ENCODE measurements at places on chromosomes 5 and 9.
A peak's percentile ranks its signal among the peaks of the same experiment; 100 is the strongest.

GRCh38 chr5:19626211-19626610 is 361.8 kb downstream of the CDH18 start:
- DNase-seq, result no peak

- peak; percentile 3 for DNase-seq
Observed at GRCh38 chr5:28766565-28767158, 1728.3 kb upstream of the CDH9 start.

DNA sequence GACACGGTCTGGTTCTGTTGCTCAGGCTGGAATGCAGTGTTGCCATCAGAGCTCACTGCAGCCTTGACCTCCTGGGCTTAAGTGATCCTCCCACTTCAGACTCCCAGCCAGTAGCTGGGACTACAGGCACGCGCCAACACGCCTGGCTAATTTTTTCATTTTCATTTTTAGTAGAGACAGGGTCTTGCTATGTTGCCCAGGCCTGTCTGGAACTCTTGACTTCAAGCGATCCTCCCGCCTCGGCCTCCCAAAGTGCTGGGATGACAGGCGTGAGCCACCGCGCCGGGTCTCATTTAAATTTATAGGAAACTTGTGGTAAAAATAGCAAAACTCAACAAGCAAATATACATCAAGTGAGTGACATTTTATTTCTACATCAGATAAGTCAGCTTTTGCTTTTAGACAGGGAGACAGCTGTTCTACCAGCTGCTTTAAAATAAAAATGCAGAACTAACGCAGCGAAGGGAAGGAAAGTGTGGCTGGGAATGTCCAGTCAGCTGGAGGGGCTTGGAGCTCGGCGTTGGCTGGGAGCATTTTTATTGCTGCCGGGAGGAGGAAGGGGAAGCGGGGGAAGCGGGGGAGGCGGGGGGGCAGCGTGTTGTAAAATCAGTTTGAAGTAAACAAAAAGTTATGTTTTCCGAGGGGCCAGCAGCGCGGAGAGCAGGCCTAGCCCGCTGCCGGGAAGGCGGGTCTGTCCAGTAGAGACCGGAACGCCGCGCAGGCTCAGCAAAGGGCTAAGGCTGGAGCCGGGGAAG is 707 bp upstream of the ZFYVE16 start:
- peak; percentile 7 for DNase-seq

DNA sequence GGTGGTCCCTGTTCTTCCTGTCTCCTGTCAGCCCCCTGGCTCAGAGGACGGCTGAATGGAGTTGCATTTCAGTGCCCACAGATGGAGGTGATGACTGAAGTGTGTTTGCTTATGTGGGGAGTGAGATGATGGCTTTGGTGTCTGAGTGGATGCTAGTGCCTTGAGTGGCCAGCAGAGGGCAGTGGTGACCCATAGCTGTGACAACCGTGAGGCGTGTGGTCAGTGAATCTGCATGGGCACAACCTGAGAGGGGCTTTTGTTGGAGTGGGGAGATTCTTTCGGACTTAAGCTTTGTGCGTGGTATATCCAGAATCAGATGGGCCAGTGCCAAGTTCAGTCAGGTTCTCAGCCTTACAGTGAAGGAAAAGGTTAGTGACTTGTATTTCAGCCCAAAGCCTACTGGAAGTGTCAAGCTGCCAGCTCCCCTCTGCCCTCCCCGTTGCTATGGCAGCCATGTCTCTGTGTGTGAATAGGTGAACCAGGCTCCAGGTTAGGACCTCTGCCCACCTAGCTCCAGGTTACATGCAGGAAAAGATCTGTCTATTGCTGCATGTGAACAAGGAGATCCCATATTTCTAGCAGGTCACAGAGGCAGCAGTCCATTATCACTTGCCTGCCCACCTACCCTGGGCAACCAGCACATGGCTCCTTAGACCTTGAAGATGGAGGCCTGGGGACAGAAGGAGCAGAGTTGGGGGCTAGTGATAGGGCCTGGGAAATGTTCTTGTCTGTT is 14.7 kb upstream of the CXXC5 start:
- peak; percentile 60 for DNase-seq

- DNase-seq, result no peak
Observed at GRCh38 chr5:172591636-172592035, 49.4 kb upstream of the NEURL1B start.

- DNase-seq, result no peak
Observed at GRCh38 chr5:23446424-23446823, 61.0 kb upstream of the PRDM9 start.

- DNase-seq, result no peak
Observed at GRCh38 chr9:101167490-101168134, 139.1 kb downstream of the PLPPR1 start.

DNA sequence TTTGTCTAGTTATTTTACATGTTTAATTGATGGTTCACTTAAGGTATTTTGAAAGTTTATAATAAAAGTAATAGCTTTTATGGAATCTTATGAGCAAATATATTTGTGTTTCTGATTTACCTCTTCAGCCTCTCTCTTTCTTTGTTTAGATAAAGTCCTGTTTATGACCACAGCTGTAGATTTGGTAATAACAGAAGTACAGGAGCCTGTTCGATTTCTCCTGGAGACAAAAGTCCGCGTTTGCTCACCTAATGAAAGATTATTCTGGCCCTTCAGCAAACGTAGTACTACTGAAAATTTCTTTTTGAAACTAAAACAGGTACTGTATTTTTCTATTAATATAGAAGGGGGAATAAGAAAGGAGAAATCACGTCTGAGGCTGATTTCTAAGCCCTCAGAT is 35.0 kb upstream of the GPR21 start:
- DNase-seq, result no peak

DNA sequence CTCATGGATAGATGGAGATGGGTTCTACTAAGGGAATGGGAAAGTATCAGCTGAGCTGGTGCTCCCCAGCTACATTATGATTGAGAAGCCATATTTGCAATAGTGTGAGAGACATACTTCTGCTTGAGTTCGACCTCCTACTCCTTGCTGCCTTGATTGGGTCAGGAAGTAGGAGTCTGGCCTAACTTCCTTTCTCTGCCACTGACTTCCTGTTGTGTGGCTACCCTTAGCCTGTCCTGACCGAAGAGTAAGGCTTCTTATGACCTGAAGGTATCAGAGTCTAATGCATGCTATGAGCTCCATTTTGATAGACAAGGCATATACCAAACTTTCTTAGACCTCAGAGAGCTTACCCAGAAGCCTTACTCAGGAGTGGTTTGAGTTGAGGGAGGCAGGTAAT is 53.9 kb downstream of the OSTF1 start:
- DNase-seq, result no peak

GRCh38 chr5:99305045-99305580 is 376.3 kb upstream of the CHD1 start:
- no peak for DNase-seq

- DNase-seq, result no peak
Observed at GRCh38 chr5:44506561-44506960, 117.3 kb upstream of the FGF10 start.

- DNase-seq, result no peak
Observed at GRCh38 chr5:118392491-118392890, 595.9 kb downstream of the DTWD2 start.

DNA sequence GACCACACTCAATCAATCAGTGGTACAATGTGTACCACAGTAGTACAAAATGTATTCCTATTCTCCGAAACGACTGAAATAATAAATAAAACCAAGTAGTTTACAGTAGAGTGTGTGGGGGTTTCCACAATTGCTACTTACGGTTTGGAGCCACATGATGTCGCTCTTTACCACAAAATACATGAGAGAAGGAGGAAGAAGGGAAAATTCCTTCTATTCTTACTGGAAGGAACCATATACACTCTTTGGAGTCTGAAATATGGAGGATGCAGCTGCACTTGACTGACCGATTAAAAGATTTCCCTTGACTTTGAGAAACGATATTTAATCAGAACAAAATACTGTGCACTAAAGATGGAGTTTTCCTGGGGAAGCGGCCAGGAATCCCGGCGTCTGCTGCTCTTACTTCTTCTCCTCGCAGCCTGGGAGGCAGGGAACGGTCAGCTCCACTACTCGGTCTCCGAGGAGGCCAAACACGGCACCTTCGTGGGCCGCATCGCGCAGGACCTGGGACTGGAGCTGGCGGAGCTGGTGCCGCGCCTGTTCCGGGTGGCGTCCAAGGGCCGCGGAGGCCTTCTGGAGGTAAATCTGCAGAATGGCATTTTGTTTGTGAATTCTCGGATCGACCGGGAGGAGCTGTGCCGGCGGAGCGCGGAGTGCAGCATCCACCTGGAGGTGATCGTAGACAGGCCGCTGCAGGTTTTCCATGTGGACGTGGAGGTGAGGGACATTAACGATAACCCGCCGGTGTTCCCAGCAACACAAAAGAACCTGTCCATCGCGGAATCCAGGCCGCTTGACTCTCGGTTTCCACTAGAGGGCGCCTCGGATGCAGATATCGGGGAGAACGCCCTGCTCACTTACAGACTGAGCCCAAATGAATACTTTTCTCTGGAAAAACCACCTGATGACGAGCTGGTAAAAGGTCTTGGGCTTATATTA is at the start of gene PCDHA4:
Gene PCDHA4 (plus strand): TSS at position 235 of the 942 bp plus-strand sequence.
- DNase-seq, result no peak

- peak; percentile 45 for DNase-seq
Observed at GRCh38 chr5:54845567-54845941, 139.8 kb downstream of the ESM1 start.

DNA sequence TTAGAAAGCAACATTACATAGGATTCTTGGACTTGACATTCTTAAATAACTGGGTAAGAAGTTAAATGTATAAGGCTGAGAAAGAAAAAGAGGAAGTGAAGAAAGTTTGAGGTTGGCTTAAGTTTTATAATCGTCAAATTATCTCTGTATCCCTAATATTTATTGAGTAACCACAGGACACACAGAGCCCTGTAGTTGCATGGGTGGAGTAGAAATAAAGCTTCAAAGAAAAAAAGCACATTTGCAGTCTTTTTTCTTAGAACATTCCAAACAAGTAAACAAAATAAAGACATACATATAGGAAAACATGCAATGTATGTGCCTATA is 137.0 kb downstream of the CCDC192 start:
- no peak for DNase-seq

- no peak for DNase-seq
Observed at GRCh38 chr5:36423578-36424307, 122.0 kb upstream of the RANBP3L start.

GRCh38 chr9:119339056-119339455 is 30.2 kb downstream of the BRINP1 start:
- DNase-seq, result no peak

DNA sequence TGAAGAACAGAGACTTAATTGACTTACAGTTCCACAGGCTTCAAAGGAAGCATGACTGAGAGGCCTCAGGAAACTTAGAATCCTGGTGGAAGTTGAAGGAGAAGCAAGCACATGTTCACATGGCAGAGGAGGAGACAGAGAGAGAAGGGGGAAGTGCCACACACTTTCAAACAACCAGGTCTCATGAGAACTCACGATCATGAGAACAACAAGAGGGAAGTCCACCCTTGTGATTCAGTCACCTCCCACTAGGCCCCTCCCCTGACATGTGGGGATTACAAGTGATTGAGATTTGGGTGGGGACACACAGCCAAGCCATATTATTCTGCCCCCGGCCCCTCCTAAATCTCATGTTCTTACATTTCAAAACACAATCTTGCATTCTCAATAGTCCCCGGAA is 19.5 kb downstream of the NR3C1 start:
- DNase-seq, result no peak

DNA sequence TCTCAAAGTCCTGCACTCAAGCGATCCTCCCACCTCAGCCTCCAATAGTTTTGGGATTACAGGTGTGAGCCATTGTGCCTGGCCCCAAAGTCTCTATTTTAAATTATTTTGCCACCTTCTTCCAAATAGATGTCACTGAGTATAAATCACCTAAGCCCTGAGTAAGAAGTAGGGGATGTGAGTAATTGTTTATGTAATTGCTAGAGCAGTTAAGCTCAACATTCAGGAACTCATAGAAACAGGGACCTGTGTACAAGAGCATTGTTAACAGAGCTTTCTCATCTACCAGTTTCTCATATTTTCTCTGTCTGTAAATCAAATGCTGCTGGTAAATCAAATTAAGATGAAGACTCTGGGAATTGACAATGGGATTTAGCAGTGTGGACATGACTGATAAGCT is 26.3 kb downstream of the CDK7 start:
- peak; percentile 35 for DNase-seq

DNA sequence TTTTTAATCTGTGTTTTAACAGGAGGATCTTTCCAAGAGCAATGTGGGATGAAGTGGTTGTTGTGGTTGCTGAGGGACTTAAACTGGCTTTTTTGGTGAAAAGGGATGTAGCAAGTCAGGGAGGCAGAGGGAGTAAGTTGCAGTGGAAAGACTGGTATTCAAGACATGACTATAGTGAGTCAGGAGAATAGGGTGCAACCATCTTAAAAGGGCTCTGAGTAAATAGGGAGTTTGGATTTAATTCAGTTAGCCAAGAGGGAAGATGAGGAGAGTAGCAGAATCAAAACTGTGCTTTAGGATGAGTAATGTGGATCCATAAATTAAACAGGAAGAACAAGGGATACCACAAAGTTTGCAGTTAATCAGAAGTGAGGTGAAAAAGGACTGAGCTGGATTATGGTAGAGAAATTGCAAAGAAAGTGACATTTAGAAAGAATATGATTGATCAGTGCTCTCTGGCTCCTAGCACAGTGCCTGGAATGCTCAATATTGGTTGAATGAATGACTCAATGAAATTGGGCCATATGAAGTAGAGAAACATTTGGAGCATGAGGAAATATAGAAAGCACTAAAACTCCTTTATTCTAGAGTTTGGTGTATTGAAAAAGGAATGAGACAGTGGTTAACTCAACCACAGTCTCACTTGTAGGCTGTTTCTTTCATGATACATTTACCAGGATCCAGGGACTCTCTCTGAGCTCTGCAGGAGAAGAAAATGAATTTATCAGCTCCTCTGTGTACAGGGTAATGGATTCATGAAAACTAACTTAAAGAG is 5.1 kb downstream of the POLR3G start:
- peak; percentile 33 for DNase-seq

DNA sequence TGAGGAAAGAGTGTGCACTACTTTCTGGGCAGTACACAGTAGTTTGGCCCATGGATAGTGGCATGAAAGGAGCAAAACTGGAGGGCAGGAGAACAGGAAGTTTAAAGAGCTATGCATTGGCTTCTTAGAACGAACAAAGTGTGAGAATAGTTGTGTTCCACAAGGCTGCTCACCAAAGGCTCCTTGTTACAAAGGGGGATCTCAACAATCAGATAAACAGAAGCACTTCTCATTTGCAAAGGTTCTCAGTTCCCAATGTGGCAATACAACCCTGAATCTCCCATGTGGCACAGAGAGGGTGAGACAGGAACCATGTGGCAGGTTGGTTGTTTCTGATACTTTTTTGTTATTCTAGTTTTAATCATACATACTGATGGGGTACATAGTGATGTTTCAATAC is 158.4 kb downstream of the CARTPT start:
- DNase-seq, result no peak

DNA sequence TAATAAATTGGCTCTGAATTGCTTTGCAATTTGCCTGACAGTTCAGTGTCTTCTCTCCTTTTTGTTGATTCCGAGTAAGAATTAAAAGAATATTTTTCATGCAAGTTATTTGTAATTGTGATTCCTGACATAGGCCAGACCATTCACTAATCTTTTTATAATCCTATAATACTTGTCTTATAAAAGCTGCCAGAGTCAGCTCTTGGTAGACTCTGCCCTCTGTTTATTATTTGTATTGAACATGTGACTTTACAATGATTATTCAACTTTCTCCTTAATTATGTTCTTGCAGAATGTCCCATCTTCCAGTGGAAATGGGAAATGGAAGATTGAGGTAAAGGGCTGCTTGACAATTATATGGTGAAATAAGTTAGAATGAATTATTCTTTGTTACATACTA is 121.0 kb downstream of the SV2C start:
- no peak for DNase-seq
